CD4-positive, alpha-beta T cell treated with Interferon gamma for 1 hour (primary cell): ENCODE measurements at places on chromosomes 2 and 18.

GRCh38 chr2:235091421-235091820 is 139.6 kb downstream of the SH3BP4 start:
- no peak for DNase-seq

DNA sequence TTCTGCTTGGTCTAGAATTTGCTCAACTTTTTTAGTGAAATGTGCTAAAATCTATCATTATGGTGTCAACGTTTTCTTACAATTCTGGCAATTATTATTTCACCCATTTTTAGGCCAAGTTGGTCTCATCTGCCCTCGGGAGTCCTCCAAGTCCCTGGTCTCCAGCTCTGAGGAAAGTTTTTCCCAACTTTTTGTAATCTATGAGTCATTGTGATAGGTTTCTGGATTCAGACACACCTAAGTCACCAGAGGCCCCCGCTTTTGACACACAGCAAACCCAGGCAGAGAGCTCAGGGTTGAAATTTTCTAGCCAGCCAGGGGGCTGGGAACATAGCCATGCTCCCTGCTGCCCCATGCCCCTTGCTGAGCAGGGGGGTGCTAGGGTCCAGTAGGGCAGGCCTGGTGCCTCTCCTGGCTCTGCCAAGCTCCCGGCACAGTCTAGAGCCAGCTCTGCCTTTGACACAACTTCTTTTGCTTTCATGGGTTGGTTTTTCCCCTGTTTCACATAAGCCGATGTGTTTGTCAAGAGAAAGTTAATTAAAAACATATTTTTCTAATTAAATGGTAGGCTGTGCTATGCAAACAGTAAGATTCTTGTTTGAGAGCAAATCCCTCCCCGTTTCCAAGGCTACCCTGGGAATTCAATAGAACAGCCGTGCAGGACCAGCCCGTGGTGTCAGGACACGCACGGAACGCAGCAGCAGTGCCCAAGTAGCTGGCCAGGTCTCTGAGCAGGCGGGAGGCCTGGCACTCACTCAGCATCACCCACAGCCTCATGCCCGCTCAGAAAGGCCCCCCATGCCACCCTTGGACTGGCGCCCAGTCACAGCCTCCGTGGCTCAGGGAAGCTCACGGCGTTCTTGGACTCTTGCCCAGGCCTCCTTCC is 25.5 kb upstream of the SNED1 start:
- DNase-seq: no peak

DNA sequence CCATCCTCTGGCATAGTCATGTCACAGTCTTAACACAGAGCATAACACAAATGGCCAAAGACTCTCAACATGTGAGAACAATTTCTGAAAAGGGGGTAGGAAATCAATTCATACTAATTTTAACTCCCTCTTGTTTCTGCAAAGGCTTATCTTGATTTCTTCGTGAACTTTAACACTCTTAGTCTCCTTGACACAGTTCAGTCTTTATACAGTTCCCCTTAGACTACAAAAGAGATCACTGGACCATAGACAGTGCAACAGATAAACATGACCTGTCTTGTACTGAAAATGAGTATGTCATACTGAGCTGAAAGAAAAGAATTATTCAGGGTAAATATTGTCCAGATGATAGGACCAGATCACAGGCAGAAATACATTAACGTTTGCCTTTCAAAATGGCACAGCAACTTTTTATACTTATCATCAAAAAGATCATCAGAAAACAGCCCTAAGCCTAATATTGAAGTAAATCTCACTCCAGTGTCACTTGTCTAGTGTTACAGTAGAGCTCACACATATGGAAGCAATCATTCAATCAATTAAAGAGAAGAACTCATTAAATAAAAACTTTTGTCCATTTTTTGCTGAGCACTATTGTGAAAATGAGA is 56.4 kb upstream of the VRK2 start:
- no peak for DNase-seq

- DNase-seq: no peak
These were observed 72.0 kb upstream of the FSHR start for GRCh38 chr2:49226360-49226759.

DNA sequence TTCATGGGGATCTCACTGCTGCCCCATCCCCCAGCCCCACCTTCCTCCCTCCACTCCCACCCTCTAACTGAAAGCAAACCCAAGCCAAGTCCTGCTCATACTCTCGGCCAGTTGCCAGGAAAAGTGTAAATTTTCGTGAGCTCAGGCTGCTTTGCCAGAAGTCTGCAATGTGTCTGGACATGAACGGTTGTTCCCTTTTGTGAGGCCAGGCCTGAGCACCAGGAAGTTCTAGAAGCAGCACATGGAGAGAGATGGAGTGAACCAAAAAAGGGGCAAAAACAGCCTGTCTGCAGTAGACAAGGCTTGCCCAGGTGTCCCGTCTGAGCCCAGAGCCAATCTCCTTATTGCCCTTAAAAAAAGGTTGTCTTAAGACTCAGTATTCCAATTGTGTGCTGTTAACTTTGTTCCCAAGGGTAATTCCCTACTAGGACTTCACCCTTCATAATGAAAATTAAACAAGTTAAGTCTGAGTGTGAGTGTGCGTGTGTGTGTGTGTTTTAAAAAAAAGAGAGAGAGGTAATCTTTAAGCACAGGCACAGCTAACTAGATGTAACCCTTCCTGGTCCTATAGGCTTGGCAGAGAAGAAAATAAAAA is 247.1 kb downstream of the BCL11A start:
- no peak for DNase-seq

- peak; percentile 30 for DNase-seq
These were observed 681 bp downstream of the SPR start for GRCh38 chr2:72887740-72888437.

- DNase-seq: no peak
These were observed 35.0 kb downstream of the CYP27C1 start for GRCh38 chr2:127185093-127185492.

DNA sequence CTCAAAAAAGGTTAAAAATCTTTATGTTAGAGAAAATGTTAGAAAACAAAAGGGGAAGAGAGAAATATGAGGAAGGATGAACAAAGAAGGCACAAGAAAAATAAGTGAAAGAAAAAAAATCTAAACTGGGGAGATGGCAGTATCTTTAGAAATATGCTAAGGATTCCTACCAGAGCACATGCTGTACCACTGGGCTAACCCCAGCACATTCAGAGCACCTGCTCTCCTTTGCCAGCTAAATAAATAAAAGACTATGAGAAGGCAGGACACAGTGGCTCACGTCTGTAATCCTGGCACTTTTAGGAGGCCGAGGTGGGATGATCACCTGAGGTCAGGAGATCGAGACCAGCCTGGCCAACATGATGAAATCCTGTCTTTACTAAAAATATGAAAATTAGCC is 92.2 kb upstream of the CDKL4 start:
- no peak for DNase-seq

DNA sequence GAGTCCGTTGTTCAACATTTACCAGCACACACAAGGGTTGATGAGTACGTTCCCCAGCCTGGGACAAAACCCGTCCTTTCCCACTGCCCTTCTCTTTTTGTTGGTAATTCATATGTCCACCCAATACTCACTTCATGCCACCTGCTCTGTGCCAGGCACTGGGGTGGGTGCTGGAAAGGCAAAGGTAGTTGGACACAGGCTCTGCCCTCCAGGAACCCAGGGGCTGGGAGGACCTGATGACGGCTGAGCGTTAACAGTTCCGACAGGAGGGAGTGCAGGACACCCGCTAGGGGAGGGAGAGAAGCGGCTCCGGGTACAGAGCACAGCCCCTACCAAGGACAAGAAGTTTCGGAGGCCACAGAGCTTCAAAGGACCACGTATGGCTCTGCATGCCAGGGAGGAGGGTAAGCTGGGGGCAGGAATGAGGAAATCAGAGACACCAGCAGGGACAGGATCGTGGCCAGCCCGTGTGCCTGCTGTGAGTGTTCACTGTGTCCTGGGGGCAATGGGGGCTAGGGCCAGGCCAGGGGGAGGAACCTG is 134.1 kb upstream of the GPC1 start:
- DNase-seq: no peak

- DNase-seq: no peak
These were observed 57.6 kb upstream of the ZNF519 start for GRCh38 chr18:14189858-14190257.

- DNase-seq: no peak
These were observed 2.9 kb downstream of the SERPINB2 start for GRCh38 chr18:63890237-63890949.

DNA sequence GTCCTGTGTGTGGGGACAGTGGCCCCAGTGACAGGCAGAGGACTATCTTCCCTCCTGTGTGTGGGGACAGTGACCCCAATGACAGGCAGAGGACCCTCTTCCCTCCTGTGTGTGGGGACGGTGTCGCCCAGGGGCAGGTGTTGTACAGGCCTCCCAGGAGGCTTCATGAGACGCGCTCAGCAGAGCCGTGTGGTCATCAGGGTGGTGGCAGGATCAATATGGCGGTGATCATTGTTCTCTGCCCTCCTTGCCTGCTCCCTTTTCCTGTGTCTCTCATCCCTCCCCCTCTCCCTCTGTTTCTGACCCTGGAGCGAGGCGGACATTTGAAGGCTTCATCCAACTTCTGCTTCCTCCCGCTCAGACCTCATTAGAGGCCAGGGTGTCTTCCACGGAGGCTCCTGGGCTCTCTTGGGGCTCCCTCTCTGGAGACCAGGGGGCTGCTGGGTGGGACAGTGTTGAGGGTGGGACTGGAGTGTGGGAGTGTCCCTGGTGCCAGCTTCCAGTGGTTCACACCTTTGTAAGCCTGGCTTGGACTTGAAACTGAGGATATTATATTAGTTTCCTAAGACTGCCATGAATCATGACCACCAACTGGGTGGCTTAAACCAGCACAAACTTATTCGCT is 59.5 kb downstream of the ACKR3 start:
- DNase-seq: no peak

DNA sequence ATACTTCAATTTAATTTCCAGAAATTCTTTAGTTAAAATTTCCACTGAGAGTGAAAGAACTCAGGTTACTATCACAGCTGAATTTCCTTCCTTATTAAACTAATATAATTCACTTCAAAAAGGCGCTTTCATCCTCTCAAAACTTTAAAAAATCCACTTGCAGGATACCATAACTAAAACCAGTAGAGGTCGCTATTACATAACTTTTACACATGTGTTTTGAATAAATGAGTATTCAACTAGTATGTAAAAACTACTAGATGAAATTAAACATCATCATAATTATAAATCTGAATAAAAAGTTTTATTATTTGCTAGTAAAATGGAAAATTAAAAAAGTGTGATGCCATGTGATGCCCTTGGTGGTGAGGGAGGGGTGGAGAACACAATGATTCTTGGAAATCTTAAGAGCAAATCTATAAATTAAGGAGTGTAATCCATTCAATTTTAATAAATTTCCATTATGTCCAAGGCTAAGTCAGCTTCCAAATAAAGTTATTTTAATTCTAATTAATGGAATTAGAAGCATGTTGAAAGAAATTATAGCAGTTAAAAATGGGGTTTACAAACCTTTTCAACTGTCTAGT is 61.4 kb downstream of the SOS1 start:
- DNase-seq: no peak

- DNase-seq: no peak
These were observed 88.3 kb downstream of the RHOB start for GRCh38 chr2:20534913-20535801.

DNA sequence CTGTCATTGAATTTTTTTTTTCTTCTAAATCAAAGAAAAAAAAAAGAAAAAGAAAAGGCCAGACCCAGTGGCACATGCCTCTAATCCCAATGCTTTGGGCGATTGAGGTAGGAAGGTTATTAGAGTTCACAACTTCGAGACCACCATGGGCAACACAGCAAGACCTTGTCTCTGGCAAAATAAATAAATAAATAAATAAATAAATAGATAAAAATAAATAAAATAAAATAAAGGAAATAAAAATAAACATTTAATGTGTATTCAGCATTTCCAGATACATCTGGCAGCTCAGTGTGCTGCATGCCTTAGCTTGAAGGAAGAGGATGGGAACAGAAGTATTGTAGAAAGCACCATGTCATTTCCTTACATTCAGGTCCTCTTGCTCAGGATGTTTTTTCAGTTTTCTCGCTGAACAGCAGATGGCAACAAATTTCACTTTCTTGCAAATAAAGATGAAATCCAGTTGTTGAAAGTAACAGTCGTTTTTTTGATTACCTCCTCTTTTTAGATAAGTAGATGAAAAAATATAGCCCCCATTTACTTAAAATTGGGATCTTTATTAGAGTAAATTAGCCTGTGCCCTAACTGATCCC is 25.7 kb upstream of the FAM178B start:
- no peak for DNase-seq

DNA sequence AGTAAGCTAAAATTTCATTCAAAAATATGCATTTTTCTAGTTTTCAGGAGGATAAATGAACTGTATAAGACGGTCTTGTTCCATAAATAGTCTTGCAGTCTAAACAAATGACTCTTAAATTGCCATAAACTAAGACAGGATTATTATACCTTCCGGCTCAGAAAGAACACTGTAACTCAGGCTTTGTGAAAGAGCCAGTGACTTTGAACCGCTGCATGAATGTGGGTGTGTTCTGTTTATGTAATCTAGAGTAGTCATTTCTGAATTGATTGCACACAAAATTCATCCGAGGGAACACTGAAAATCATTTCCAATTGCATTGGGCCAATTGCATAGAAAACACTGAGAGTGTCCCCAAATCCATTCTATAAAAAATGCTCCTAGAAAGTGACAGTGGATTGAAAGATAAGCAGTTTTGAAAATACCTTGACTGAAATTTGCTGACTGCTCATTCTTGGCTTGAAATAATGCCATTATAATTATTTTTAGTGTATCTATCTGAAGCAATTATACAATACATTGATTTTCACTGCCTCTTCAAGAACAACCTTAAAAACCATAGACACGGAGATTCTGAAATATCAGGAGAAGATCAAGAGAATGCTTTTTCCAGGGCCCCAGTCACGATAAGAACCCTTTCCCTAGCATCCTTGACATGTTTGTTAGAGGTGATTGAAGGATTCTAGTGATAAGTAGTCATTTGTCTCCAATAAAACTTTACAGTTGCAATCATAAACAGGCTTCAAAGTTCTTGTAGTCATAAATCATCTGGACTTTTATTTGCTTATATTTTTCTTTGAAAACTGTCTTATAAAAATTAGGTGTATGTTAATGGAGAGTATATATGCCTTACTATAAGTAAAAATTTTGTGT is 55.4 kb downstream of the CNTNAP5 start:
- no peak for DNase-seq

DNA sequence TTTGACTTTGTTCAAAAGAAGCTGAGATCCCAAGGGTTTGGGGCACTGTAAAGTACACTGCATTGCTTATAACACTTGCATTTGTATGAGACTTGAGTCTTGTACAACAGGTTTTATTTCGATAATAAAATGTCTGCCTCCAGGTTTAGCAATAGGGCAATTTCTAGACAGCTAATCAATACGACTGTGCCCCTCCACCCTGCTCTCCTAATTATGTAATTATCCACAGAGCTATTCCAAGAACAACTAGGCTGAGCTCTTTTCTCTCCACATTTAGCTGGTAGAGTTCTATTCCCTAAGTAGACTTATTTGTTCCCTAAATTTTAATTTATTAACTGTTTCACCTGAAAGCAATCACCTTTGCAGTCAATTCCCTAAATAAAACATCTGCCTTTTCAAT is 52.9 kb upstream of the LINC00305 start:
- DNase-seq: no peak

- DNase-seq: no peak
These were observed 64.8 kb upstream of the RBM44 start for GRCh38 chr2:237733677-237734300.

- DNase-seq: no peak
These were observed 149.5 kb upstream of the PXDN start for GRCh38 chr2:1893856-1894255.
